ENCODE measurements at places on chromosomes 7 and 10.

DNA sequence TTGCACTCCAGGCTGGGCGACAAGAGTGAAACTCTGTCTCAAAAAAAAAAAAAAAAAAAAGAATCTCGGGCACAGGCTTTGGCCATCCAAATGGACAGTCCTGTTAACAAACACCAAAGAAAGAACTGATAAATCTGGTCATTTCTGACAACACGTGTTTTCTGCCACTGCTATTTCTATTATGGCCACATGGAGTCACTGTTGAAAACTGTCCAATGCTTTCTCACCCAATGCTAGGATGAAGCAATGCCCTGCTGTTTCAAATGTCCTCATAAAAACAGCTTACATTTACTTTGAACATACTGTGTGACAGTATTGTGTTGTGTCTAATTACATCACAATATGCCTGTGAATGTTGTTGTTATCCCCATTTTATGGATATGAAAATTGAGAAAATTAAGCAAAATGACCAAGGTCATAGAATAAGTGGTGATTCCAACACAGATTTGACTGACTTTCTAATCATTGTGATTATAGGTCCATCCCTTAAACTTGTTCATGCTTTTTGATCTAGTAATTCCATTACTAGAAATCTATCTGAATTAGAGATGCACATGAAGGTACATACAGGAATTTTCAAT, 19.9 kb upstream of the MAP3K8 start:
- peak; percentile 73 for DNase-seq

GRCh38 chr7:33926535-33926934, 21.2 kb downstream of the BMPER start:
- DNase-seq: peak; percentile 74

- no peak for DNase-seq
Observed at GRCh38 chr7:111853201-111853990, 291.1 kb upstream of the IMMP2L start.

DNA sequence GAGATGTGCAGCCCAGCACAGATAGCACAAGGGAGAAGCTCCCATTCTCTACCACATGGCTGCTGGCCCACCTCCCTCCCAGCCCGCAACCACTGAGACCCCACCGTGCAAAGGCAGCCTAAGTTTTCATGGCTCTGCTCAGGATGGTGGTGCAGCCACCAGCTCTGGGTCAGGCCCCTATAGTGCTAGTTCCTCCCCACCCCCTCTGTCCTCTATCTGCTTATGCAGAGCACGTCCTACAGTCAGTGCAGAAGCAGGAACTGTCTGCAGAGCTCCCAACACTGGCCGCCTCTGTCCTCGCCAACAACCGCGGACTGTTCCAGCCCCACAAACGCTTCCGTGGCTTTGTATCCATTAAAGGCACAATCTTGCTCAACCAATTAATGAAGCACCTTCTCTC, 278.9 kb downstream of the GRID1 start:
- no peak for DNase-seq

- DNase-seq: no peak
Observed at GRCh38 chr7:145645135-145645515, 471.5 kb upstream of the CNTNAP2 start.

DNA sequence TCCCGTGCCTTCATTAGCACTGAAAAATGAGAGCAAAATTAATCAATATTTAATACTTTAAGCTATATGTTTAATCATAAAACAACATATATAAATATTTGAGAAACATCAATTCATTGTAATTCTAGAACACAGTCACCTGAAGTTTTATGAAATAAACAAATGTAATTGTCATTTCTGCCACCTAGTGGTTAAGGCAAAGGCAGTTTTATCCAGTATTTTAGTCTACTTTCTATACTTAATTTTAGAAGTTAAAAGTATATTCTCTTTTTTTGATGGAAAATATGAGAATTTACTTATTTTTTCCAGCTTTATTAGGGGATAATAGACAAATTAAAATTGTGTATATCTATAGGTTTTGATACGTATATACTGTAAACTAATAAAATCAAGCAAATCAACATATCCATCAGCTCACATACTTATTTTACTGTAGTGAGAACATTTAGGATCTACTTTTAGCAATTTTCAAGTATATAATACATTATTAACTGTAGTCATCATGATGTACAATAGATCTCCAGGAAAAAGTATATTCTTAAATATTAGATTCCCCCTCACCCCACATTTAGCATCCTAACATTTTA, 16.9 kb downstream of the PCGF6 start:
- peak; percentile 31 for DNase-seq

DNA sequence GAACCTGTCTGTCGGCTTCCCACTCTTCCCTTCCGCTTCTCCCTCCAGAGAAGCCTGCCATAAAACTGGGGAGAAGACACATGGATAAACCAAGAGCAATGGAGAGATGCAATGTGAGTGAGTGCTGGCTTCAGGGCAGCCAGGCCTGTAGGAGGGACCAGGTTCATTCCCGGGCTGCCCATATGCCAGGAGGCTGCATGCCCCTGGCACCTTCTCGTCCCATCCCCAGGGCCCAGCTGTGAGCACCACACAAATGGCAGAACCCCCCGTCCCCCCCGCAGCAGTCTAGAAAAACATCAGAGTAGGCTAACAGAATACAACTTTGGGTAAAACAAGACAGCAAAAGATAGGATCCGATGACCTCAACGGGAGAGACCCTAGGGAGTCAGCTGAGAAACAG, 341.3 kb upstream of the SHH start:
- DNase-seq: no peak

GRCh38 chr10:44715136-44715535, 196.0 kb upstream of the TMEM72 start:
- DNase-seq: no peak

DNA sequence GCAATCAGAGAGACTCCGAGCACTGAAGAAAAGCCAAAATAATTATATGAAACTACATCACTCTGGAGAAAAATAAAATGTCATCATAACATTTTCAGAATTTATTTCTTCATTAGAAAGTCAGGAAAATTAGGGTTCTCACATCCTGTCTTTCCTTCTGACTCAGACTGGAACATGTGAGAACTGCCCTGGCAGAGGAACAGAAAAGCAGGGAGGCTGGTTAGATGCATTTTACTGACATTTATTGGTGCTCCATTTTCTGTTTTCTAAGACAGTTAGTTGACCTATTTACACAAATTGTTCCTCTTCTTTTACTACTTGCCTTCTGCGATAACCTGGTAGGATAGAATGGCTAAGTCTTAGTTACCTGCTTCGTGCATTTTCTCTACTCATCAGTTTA, 58.6 kb upstream of the ANK3 start:
- no peak for DNase-seq

Measured in amniotic epithelial cell (primary cell).